ENCODE measurements at places on chromosomes 7 and 10.

DNA sequence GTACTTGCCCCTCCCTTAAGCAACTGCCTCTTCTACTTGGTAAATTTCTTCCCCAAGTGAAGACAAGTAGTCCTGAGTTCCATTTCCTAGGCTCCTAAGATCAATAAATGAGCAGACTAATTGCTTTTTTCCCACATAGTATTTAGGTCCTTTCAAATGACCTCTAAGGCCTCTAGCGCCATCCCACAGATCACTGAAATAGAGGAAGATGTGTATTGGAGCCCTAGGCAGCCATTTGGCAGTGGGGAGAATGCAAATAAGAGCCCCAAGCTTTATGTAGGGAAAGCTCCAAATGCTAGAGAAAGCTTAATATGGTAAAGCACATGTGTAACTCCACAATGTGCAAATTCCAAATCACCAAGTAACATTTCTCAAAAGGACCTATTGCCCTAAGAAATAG is 316.5 kb upstream of the PHF14 start:
- DNase-seq: no peak

- DNase-seq: no peak
Measured at GRCh38 chr10:1652151-1652550, 85.2 kb downstream of the ADARB2 start.

- DNase-seq: no peak
Measured at GRCh38 chr10:3900391-3900790, 115.4 kb upstream of the KLF6 start.

- no peak for DNase-seq
Measured at GRCh38 chr7:77479536-77480088, 57.5 kb upstream of the PTPN12 start.

DNA sequence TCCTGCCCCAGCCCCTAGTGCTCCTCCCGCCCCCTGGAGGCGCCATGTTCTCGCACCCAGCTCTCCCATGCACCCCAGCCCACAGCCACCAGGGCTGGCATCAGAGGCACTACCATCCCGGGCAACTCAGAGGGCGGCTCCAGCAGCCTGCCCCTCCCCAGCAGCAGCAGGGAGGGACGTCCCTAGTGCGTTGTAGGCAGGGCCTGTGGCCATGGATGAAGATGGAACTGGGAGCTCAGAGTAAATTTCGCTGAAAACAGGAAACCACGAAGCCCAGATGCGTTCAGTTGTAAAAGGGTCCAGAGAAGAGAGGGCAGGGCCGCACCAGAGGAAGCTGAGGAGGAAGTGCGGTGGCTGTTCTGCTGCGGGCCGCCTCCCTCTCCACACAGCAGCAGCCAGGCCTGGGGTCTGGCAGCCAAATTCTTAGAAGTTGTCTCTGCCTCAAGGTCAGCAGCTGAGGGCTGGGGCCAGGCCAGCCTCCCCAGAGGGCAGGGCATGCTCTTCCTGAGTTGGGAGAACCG is 24.6 kb downstream of the VSIR start:
- DNase-seq: peak; percentile 81

DNA sequence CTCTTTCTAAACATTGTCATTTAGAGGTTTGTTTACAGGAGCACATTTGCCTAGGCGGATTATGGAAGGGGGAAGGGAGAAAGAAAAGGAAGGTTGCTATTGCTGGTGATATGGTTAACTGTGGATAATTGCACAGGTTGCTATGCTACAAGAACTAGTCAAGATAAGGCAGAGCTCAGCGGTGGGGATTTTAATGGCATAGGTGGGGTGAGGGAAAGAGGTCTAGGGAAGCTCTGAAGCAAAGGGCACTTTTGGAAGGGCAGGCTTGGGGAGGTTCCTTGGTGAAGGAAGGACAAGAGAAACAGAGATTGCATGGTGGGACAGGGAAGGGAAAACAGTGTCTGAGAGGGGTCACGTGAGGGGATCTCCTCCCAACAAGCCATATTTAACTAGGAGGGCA is 19.5 kb downstream of the HYAL4 start:
- DNase-seq: no peak

GRCh38 chr10:122995936-122996335 is 12.7 kb downstream of the IKZF5 start:
- no peak for DNase-seq

GRCh38 chr7:94547126-94547525 is 37.5 kb downstream of the CASD1 start:
- no peak for DNase-seq

Measured in stimulated activated CD4-positive, alpha-beta T cell treated with anti-CD3 and anti-CD28 coated beads, Interleukin-1b, Interleukin-23, amount 100 ng/mL, for 48 hours (primary cell).